SJCRH30 (cell line): ENCODE measurements at places on chromosomes 13 and 19.
A peak's percentile ranks its signal among the peaks of the same experiment; 100 is the strongest.

GRCh38 chr19:13864667-13865570, 12.0 kb upstream of the NANOS3 start:
- H3K4me3 ChIP-seq, result peak overlapping the region; percentile 72
- no peaks in the 10 kb centered on the region for H3K27me3 ChIP-seq
- H3K4me1 ChIP-seq, result peaks cover 21% of the 10 kb centered on the region; the same call in 1 of the 2 replicates
- DNase-seq, result peak; percentile 45

DNA sequence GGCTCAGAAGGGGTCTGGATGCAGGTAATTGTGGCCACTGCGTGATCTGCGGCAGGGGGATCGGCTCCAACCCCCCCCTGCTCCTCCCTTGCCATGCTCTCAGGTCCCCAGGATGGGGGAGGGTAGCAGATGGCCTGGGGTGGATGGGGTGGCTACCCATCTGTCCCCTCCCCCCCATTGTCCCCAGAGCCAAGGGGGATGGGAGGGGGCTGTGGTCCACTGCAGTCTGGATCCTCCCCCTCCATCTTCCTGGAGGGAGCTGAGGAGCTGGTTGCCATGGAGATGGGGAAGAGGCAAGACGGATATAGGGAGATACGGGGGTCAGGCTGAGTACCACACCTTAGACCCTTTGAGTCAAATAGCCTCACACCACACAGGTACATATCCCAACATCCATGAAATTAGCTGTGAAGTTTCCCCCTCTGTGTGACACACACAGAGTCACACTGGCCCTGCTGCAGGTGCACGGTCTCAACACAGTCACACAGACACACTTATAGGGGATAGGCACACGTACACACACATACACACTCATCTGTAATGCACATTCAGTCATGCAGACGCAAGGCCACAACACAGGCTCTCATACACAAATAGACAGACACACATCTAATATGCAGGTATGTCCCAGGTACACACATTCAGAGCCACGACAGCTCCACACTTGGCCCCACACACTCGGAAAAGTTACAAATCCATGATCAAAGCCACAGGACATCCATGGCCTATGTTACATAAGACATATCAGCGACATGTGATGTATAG, 1.8 kb upstream of the NOVA2 start:
- H3K4me1 ChIP-seq, result no peaks in the 10 kb centered on the region
- H3K4me3 ChIP-seq, result no peak overlapping the region
- H3K27ac ChIP-seq, result no peak overlapping the region

DNA sequence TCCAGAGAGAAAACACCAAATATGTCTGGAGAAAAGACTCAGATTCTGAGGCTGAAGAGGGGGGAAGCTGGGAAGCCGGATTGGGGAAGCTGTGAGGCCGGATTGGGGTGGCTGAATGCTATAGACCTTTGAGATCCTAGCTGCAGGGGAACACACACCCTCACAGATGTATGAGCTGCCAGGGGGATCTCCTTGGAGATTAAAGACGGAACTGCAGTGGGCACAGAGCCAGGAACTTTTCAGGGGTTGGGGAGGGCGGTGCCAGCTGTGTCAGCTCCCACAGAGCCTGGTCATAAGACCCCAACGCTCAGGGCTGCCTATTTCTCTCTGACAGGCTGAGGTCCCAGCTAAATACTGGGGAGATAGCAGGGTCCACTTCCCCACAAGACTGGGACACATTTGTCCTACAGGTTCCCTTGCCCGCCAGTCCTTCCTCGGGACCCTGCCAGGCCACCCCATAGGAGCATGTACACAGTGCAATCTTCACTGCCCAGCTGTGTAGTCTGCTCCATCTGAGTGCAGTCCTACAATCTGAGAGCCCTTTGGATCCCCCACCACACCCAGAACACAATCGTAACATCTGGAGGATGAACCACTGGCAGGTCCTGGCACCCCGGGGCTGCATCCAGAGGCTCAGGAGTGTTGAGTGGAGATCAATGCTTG, 1893.9 kb downstream of the PCDH9 start:
- no peaks in the 10 kb centered on the region for H3K36me3 ChIP-seq
- H3K4me3 ChIP-seq, result peak overlapping the region; percentile 5; the same call in 1 of the 2 replicates
- peaks cover 11% of the 10 kb centered on the region; the same call in 1 of the 2 replicates for H3K4me1 ChIP-seq
- DNase-seq, result peak; percentile 65

GRCh38 chr19:4474514-4475022, 2.5 kb downstream of the HDGFL2 start:
- H3K4me1 ChIP-seq, result no peaks in the 10 kb centered on the region
- DNase-seq, result peak; percentile 36
- H3K27me3 ChIP-seq, result no peaks in the 10 kb centered on the region
- H3K4me3 ChIP-seq, result 0 out of 2 replicates have a peak overlapping the region, but pooled peaks have one; percentile 9
- H3K27ac ChIP-seq, result no peak overlapping the region

DNA sequence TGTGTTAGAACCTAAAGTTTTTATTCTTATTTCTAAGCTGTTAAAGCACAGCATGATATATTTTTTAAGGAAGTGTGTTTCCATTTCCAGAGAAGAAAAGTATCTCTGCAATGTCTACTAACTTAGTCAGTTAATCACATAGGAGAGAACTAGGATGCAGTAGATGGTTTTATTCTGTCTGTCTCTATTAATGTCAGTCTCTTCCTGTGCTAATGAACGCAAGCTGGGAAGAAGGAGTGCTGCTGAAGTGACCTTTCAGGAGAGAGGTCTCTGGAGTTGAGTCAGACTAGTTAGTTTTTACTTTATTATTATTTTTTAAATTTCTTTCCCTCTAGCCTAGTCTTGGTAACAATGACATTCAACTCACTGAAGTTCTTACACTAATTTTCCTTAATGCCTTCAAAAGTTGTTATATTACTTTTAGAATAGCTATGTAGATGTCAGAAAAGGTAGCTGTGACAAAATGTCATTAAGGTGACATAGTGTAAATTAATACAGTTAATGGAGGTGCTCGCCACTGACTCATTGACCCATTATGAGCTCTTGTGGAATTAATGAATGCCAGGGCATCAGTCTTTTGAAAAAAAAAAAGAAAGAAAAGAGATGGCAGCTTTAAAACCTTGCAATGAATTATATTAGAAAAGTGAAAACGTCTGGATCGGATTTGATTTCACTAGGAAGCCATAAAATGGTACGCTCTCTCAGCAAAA, 120.0 kb upstream of the MAB21L1 start:
- H3K27ac ChIP-seq, result no peak overlapping the region
- H3K4me1 ChIP-seq, result peaks cover 10% of the 10 kb centered on the region
- H3K27me3 ChIP-seq, result no peaks in the 10 kb centered on the region
- DNase-seq, result no peak
- H3K36me3 ChIP-seq, result no peaks in the 10 kb centered on the region
